ENCODE measurements at places on chromosomes 5 and 9.

GRCh38 chr5:113128082-113128481 is 151.5 kb downstream of the DCP2 start:
- DNase-seq: no peak

DNA sequence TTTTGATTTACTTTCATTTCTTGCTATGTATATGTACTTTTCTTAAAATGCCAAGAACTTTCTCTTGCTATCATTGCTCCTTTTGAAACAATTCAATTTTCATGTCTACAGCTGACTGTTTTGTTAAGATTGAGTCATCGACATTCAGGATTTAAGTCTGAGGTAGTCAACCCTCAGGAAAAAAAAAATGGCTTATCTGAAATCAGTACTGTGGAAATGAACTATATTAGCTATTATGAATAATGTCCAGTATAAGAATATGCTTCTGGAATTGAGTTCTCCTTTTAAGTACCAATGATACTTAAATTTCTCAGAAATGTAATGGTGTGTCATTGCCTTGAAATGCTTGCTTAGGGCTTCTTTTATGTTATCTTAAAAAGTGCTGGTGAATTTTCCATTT is 37.9 kb downstream of the TNFAIP8 start:
- no peak for DNase-seq

DNA sequence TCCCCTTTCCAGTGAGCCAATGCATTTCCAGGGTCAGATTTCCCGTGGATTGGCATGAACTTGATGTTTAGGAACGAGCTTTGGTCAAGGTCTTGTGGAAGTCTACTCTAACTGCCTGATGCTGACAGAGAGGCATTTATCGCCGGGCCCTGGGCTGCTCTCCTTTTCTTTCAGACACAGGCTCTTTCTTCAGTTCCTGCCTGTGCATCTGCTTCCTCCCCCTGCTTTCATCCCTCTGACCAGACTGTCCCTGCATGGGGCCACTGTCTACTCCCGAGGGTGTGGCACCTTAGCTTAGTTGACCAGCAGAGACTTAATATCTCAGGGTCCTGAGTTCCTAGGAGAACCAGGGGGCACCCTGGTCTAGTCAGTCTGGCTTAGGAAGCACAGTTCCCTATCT is 41.2 kb downstream of the RALGPS1 start:
- no peak for DNase-seq

GRCh38 chr5:56161927-56162326 is 71.2 kb downstream of the ANKRD55 start:
- no peak for DNase-seq

GRCh38 chr9:137952976-137953666 is 75.5 kb downstream of the CACNA1B start:
- DNase-seq: no peak

DNA sequence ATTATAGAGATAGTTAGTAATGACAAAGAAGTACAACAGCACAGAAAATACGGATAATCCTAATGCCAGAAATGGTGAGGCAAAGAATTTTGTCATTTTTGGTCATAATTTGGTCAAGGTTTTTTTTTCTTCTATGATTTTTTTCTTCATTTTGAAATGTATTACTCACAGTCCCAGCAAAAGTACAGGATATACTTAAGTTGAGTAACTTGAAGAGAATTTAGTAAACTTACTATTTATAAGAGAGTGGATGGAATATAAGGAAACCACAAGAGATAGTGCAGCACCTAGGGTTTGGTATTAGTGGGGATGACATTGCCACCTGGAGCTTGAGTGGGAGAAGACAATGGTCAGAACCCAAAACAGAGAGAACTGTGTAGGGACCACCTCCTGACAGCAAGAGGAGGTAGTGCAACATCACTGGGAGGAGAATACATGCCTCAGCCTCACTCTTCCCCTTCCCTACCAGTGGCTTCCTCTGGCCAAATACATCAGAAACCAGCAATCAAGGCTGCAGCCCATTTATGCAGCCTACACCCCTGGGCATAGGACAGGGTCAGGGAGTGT is 434.5 kb upstream of the TRPC7 start:
- DNase-seq: no peak

- DNase-seq: no peak
These were observed 50.3 kb upstream of the ZFR start for GRCh38 chr5:32494827-32495226.

GRCh38 chr9:18330401-18331309 is 143.3 kb upstream of the ADAMTSL1 start:
- no peak for DNase-seq

DNA sequence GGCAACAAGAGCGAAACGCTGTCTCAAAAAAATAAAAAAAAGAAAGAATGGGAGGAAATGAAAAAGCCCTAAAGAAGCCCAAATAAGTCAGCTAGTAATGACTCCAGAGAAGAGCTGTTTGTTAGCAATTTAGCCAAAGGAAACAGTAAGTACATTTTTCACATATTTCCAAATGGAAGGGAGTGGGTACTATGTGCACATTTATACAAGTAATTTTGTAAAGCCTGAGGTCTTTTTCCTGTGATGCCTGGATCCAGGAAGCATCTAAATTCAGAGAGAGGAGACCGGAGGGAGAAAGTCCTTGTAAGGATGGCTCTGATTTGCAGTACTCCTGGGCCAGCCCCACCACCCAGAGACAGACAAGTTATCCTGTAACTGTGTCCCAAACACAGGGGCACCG is 14.7 kb downstream of the FBP1 start:
- no peak for DNase-seq

- no peak for DNase-seq
These were observed 235.3 kb upstream of the HAPLN1 start for GRCh38 chr5:83955916-83956315.

- DNase-seq: no peak
These were observed 109.2 kb downstream of the SAXO1 start for GRCh38 chr9:18923671-18924430.

- no peak for DNase-seq
These were observed 666.7 kb downstream of the LRRC70 start for GRCh38 chr5:63245271-63245670.

GRCh38 chr9:105510024-105510423 is 47.9 kb upstream of the FKTN start:
- DNase-seq: no peak

- DNase-seq: no peak
These were observed 72.1 kb upstream of the ANKRD55 start for GRCh38 chr5:56305001-56305950.

GRCh38 chr5:2140501-2141175 is 257.9 kb upstream of the IRX4 start:
- no peak for DNase-seq

DNA sequence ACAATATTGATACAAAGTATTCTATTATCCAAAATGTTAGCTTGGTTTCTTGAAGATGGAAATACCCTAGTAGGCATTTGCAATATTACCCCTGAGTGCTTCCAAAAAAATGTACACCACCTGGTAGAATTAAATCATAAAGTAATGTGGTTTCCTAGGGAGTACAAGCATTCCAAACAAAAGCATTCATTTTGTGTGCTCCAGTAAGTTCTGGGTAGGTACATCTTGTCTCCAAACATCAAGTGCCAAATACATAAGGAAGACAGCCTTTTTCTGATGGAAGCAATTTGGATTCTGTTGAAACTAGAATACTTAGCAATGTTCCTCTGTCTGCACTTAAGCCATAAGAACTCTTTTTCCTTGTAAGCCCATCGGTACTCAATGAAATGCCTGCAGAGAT is 73.1 kb upstream of the IL7R start:
- DNase-seq: no peak

GRCh38 chr9:126631254-126631653 is 17.5 kb downstream of the LMX1B start:
- no peak for DNase-seq

DNA sequence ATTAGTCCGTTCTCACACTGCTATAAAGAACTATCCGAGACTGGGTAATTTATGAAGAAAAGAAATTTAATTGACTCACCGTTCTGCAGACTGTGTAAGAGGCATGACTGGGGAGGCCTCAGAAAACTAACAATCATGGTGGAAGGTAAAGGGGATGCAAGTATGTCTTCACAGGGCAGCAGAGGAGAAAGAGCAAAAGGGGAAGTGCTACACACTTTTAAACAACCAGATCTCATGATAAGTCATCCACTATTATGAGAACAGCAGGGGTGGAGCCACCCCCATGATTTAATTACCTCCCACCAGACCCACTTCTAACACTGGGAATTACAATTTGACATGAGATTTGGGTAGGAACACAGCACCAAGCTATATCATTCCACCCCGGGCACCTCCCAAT is 26.6 kb downstream of the FST start:
- no peak for DNase-seq

DNA sequence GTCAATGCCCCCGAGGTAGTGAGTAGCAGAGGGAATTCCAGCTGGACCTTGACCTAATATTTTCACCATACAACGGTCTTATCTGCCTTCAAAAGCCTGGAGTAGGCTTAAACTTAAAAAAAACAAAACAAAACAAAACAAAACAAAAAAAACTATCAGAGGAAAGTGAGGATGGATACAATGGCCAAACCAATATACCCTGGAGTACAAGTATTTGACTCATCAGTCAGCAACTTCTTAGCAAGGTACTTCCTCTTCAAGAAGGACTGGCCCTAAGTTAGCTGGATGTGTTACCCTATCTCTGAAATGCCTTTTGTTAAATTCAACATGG is 160.6 kb upstream of the GNA14 start:
- no peak for DNase-seq

- DNase-seq: no peak
These were observed 91.4 kb downstream of the SLC12A2 start for GRCh38 chr5:128174951-128175350.

DNA sequence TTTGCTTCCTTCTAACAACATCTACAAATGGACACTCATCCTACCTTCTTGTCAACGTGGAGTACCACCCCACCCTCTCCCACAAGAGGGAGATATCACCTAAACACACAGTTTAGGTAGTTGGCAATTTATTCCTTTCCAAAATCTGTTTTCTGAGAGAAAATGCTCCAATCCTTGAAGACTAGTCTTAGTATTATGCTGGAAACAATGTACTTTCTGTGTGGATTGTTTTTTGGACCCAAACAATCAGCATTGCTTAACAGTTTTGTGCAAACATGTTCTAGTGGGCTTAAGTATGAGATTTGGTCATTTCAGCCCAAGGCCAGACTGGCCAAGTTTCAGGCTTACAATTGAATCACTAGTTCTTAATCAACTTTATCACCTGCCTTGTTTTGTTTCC is 359.1 kb downstream of the ARHGEF28 start:
- DNase-seq: no peak

GRCh38 chr9:2745560-2746380 is 28.5 kb downstream of the KCNV2 start:
- DNase-seq: no peak

DNA sequence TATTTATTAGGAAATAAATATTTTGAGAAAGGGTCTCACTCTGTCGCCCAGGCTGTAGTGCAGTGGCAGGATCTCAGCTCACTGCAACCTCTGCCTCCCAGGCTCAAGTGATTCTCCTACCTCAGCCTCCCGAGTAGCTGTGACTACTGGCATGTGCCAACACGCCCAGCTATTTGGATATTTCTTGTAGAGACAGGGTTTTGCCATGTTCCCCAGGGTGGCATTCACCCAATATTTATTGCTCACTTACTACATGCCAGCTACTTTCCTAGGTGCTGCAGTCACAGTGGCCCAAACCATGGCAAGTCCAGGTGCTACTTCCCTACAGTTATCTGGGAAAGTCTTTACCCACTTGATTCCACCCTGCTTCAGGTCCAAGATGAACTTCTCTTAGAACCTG is 8.3 kb upstream of the MED7 start:
- no peak for DNase-seq

- no peak for DNase-seq
These were observed 383.9 kb downstream of the TLR4 start for GRCh38 chr9:118088090-118088489.

DNA sequence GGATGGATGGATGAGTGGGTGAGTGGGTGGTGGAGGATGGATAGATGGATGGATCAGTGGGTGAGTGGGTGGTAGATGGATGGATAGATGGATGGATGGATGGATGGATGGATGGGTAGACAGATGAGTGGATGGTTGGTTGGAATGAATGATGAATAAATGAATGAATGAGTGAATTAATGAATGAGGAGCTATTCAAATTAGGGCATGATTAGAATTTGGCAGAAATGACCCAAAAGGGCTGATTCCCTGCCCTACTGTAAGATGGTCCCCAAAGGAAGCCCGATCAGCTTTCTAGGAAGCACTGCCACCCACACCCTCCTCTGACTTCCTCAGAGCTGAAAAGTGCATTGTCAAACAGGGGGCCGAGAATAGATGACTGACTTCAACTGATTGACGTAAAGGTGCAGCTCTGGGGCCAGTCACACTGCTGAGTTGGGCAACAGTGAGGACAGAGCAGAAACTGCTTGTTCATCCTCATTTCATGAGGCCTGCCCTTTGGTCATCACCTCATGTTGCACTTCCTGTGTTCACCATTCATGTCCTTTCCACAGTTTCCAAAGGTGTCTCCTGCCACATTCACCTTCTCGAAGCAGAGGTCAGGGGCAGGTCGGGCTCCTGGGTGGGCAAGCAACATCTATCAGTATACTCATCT is 34.3 kb downstream of the NIPAL4 start:
- DNase-seq: no peak

- no peak for DNase-seq
These were observed 1.2 kb downstream of the KIAA1958 start for GRCh38 chr9:112487799-112488340.

GRCh38 chr9:128636024-128636390 is 20.6 kb downstream of the DYNC2I2 start:
- no peak for DNase-seq

DNA sequence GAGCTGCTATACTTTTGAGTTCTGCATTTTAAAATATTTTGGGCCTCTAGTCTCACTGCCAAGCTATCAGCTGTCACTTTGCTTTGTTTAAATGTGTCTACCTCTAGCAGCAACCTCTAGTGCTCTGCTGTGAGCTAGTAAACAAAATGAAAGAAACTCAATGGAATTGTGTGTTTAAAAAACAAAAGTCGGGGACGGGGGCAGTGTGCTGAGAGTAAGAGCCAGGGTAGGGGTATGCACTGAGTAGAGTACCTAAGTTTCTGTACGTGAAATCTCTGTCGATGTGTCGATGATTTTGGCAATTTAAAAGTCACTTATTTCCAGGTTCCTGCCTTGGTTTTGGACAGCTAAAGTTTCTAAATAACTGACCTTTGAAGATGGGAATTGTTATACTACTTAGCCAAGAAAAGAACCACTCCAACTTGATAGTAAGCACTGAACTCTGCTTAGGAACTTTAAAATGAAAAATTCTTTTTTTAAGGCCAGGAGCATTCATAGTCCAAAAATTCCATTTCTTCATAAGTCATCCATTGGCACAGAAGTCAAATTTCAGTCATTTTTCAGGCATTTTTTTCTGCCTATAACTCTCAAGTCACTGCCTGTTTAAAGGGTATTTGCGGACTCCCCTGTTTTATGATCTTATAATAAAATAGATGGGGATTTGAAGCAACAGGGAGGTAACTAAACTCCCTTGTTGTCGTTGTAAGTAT is 111.5 kb downstream of the SAXO1 start:
- DNase-seq: no peak

- DNase-seq: no peak
These were observed 18.6 kb downstream of the IRF1 start for GRCh38 chr5:132471944-132472343.

Measured in renal pelvis (tissue), 12 donors.